ENCODE measurements at places on chromosomes 16 and 17.

DNA sequence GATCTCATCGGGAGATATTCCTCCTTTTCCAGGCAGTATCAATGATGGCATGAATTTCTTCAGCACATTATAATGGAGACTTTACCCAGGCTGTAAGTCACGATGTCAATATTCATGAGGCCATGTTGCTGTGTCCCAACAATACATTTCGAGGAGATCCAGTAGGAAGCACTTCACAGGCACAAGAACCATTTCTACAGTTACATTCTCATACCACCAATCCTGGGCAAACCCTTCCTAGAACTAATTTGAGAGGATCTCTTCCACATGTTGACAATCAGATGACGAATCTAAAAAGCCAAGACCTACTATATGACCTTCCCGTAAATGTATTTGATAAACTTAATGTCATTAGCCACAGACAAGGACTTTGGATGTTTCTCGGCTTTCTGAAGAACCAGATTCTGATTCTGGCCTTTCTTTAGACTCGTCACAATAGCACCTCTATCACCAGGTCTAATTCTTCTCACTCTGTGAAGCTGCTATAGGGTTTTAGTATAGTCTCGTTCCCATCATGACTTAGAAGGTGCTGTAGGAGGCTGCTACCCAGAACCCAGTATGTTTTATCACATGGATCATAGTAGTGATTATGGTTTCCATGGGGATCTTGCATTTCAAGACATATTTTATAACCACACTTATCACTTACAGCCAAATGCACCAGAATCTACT is 40.2 kb downstream of the C16orf87 start:
- no peak for DNase-seq

DNA sequence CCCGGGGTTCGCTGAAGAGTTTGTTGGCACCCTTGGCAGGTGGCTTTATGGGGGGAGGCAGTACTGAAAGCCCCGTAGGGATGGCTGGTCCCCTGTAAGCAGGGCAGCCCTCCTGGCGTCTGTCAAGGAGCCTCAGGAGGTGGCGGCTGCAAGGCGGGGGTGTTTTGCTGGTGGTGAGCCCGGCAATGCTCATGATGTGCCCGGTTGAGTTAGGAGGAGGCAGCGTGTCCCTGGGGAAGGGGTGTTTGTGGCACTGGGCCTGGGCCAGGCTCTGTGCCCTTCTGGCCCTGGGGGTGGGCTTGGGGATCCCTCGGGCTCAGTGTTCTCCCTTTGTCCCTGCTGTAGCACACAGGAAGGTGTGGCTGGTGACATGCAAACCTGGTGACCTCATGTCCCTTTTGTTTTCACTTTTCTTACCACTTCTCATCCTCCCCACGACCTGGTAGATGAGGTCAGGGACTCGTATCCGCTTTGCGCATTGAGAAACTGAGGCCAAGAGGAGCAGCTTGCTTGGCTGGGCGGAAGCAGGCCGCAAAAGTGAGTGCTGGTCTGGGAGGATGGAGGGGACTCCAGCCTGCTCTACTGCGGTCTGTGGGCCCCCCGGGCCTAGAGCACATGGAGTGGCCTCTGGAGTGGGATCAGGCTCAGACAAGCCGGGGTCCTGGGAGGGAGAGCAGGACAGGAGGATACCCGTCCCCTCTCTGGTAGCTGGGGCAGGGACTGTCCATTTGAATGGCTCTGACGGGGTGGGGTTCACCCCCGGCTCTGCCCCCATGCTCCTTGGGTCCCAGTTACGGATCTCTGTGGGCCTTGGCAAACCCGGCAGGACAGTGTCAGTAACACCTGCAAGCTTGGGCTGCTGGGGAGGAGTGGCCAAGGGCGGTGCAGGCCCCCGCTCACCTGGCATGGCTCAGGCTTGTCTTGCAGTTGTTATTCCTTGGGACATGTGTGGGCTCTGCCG is 2.2 kb downstream of the SNN start:
- DNase-seq = peak; percentile 59

DNA sequence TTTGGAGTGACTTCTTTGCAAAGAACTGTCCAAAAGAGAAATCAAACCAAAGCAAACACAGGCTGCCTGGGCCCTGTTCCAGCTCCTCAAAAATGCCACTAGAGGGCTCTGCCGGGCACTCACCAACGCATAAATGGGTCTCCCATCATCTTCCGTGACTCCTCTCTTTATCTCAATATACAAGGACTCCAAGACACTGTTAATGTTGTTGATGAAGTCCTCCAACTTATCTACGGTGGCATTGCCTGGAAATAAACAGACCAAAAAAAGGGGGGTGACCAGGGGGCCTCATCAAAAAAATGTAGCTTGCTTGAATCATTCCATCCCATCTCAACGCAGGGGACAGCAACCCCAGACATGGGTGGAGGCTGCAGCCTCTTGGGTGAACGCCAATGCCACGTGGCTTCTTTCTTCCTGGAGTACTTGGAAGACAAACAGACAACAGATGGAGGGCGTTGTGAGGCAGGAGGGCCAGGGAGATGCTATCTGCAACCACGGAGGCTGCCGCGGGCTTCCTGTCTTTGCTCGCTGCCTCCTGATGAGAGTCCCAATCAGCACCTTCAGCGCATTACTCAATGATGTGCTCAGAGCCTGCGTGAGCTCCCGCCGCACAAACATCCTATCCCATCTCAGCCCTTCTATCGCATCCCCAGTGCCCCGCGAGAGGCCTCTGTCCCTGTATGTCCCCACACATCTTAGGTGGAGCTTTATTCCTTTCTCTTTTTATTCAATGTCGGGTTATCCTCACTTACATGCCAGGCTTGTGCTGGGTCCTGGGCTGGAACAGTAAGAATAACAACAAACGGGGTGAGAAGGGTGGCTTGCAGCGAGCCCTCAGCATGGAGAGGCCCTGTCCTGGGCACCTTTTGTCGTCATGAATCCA is 32.0 kb downstream of the KDM8 start:
- peak; percentile 81 for DNase-seq

DNA sequence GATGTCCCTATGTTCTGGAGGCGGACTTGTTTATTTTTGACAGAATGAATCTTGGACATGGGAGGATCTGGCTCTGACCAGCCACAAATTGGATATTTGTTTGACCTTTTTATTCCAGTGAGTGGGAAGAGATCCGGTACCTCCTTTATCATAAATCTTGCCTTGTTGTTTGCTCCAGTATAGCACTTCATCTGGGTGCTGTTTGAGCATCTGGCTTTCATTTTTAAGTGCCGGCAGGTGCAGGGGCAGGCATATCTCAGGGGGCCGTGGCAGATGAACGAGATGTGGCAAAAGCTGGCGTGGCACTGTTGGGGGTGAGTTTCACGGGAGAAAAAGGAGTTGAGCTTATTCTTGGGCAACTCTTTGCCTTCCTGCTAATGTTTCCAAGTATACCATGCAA is 37.8 kb downstream of the MSI2 start:
- no peak for DNase-seq

- DNase-seq = no peak
Measured at GRCh38 chr16:50469121-50469743, 79.0 kb upstream of the NKD1 start.

DNA sequence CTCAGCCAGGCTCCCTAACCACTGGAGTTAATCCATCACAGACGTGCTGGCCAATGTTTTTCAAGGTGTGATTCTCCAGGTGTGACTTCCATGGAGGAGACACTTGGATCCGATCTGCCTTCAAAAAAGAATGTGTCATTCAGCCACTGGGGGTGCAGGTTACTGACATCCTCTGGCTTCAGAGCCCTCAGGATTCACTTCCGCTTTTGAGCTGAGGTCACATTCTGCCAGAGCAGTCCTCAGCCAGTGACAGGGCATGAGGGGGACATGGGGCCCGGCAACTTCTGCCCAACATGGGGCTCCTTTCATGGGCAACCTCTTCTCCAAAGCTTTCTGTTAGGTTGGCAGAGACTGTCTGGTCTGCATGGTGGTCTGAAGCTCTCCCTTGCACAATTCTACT is 81.4 kb downstream of the GRIN2A start:
- DNase-seq = no peak

DNA sequence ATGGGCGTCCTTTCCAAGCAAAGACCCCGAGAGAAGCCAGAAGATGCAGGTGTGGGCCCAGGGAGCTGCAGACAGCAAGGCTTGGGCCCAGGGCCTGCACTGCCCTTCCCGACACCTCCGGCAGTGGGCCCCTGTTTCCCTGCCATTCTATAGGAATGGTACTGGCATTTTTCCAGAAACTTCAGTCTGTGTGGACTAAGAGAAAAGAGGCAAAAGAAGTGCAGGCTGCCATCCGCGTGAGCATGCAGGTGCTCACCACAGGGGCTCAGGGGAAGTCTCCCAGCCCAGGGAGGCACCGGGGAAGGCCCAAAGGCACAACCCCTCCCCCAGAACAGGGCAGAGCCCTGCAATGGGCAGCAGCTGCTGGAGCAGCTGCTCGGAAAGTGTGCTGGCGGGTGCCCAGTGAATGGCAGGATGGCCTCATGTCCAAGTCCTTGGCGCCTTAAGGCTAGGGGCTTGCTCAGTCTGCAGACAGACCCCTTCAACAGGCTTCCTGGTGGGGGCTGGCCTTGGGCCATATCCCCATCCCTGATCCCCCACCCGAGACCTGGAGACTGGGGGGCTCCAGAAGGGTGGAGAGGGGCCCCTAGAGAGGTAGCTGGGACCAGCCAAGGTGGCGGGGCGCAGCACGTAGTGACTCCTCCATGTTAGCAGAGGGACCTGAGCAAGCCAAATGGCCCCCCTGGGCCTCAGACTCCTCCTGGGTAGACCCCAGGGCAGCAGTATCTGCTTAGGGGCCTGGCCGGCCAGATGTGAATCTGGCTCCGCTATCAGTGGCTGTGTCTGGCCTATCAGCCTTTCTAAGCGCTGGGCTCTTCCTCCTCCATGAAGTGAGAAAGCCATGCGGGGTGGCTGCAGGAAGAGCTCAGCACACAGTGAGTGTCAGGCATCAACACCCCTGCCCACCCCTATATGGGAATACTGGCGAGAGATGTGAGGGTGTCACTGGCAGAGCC is 6.7 kb upstream of the TPPP3 start:
- no peak for DNase-seq

- no peak for DNase-seq
Measured at GRCh38 chr17:77246110-77247047, 105.6 kb downstream of the SEC14L1 start.

- no peak for DNase-seq
Measured at GRCh38 chr16:49464093-49464492, 90.5 kb downstream of the C16orf78 start.

DNA sequence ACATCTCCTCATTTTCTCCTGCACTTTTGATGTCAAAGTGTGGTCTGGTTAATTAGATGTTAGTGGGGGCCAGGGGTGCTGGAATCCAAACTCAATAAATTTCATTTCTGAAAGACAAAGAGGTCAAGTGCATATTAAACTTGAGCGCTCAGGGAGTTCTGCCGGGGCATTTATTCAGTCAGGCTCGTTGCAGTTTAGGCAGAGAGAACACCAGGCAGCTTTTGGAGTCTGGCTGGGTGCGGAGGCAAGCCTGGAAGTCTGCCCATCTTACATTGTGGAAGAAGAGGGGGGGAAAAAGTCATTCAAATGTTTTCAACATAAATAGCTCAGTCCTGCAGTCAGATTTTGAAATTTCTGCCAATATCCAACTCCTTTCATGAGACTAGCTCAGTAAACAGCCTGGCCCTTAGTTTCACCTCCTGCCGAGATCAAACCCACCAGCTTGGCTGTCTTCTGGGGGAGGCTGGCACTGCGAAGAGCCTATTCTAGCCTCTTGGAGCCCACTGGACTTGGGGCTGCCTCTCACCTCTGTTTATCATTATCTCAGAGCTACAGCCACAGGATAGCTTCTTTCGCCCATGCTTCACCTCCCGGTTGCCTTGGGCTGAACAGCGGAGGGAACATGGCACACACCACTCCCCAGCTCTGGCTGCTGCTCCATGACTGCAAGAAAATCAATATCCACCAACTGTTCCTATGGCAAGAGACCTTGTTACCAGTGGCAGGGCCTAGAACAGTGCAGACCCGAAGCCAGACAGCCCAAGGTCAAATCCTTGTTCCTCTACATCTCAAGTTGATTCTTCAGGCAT is 177.4 kb upstream of the CDH5 start:
- DNase-seq = no peak

DNA sequence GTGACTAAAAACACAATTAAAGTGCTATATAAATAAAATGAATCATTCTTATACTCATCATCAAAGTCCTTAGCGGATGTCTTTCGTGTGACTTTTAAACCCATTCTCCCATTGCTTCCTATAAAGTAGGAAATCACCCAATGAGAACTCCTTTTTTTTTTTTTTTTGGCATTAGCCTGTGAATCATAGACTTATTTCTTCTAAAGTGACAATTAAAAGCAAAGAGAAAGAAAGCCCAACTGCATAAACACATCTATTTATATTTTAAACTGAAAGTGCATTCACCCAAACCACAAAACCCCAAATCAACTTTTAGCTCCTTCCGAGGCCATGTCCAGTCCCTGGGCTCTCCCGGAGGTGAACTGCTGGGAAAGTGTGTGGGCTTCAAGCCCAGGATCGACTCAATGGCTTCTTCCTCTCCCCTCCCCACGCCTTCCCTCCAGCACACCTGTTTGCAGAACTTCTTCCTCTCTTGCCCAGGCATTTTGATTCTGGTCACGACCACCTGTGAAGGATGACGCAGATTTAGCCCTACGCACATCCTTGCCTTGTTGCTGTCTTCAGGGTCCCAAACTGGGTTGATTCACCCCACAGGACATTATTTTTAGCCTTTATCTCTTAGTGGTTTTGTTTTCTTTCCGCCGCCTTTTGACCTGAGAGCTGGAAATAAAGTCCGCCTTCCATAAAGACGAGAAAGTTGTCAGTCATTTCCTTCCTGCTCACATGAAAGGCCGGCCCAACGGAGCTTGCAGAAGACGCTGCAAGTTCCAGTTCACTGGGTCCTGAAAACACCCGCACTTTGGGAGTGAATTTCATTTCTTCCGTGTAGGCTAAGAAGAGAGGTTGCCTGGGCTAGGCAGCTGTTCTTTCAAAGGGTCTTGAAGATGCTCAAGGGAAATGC is 166.8 kb downstream of the MAP2K6 start:
- DNase-seq = peak; percentile 10

DNA sequence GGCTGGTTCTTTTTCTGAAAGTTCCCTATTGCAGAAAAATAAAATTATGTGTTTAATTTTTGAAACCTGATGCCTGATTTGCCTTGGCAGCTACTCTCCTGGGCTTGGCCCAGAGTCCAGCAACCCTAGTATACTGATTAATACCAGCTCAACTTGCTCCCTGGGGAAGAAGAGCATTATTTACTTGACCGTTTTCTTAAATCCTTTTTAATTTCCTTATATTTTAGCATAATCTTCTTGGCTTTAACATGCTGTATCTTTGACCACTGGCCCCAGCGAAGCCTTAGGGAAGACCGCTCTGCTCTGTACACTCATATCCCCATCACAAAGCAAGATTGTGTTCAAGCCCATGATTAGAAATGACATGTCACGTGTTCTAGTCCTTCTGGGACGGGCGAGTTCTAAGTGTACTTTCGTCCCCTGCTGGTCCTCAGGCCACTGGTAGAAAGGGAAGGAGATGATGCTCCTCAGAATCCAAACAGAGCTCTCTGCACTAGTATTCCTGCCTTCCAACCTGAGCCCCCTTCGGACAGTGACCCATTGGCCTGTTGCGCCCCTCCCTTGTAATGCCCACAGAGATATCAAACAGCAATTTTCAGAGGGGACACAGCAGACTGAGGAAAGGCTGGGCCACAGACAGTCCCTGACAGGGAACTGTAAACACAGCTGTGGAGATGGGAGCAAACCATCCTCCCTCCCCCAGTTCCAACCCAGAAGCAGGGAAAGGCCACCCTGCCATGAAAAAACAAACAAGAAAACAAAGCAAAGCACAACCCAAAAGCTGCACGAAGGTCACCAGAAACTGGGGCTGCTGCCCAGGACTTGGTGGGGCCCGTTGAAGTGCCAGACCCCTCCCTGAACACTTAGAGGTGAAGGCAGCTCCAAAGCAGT is 4.3 kb upstream of the EZH1 start:
- no peak for DNase-seq

Measured in activated naive CD8-positive, alpha-beta T cell treated with anti-CD3 and anti-CD28 coated beads for 36 hours (primary cell).